ENCODE measurements at places on chromosomes 4 and X. TPM values are rescaled to one million over a fixed set of nuclear protein-coding genes. Genes with fewer than 3 reads are reported as not detected.

DNA sequence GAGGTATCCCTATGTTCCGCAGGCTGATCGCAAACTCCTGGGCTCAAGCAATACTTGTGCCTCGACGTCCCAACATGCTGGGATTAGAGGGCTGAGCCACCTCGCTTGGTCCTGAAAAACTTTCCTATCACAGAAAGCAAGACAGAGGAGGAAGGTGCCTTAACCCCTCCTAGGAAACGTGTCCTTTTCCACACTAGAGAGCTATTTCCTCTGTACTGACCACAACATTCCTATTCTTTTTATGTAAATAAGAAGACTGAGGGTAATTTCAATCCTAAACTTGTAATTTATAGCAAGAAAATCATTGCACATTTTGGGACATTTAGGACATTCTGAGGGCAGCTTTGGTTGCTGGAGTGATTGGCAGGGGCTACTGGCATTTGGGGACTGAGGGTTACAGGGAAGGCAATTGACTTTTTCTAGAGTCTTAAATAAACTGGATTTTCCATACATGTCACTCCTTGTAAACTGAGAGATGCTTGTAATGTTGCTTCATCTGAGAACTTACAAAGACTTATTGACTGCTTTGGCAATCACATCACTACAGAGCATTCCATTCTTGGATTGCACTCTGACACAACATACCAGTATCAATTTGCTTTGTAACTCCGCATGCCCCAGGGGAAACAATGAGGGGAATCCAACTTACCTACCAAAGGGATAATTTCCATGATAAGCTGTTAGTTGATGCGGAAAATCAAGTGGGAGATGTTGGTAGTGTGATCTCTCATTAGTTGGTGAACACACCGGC is 15.6 kb downstream of the XAGE3 start:
- DNase-seq: no peak

GRCh38 chr4:177047851-177048174 is 255.1 kb upstream of the VEGFC start:
- DNase-seq: no peak

GRCh38 chr4:8649631-8650361 is 57.2 kb downstream of the CPZ start:
- DNase-seq: no peak

- DNase-seq: no peak
Observed at GRCh38 chr4:38462367-38463055, 201.5 kb upstream of the KLF3 start.

DNA sequence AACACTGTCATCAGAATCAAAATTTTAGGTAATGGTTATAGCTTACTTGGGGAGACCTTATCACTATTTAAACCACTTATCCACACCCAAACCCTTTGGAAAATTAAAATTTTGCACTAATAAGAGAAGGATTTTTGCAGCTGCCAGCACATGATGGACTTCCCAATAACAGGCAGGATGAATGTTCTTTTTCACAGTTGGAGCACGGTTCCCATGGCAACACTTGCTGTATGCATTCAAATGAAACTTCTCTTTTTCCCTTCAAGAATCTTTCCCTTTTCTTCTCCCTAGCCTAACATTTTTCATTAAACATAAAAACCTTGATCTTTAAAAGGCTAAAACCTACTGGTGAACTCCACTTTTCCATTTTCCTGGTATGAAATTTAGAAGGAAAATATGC is 768.2 kb downstream of the KCTD8 start:
- no peak for DNase-seq

DNA sequence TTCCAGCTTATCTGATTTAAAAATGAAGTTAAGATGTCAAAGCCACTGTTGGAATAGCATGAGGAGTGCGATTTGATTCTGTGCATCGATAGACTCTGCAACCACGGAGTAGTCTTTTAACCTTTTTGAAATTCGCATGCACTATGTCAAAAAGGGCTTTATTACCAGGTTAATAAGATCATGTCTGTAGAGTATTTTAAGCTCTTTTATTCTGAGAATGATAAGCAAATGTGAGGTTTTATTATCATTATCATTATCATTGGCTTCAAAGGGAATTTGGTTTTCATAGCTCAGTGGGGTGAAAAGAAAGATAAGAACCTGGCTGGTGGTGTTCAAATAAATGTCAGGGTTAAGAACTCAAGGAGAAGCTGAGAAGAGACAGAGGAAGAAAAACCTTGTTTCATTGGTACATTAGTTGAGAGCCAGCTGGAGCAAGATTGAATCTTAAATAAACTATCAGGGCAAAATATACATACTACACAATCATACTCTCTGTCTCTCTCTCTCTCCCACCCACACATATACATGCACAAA is 102.6 kb downstream of the MMRN1 start:
- DNase-seq: no peak

DNA sequence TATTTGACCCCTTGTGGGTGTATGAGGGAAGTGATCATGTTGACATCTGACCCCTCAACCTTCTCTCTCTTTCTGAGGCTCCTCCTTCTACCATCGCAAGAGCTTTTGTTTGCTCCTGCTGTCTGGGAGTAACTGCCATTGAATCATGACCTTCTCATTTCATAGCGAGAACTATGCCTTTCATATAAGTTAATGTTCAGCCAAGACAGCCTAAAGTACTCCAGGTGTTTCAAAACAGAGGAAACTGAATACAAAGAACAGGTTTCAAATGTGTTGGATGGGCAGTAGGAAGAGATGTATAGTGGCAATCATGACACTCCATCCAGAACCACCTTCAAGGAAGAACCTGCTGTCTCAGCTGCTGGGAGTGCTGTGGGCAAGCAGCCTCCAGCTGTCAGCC is 403.1 kb downstream of the MID1IP1 start:
- DNase-seq: no peak

GRCh38 chr4:25915353-25915705 is 1.3 kb downstream of the SMIM20 start:
- no peak for DNase-seq

GRCh38 chr4:69057620-69058409 is 38.5 kb upstream of the UGT2B7 start:
- DNase-seq: no peak

DNA sequence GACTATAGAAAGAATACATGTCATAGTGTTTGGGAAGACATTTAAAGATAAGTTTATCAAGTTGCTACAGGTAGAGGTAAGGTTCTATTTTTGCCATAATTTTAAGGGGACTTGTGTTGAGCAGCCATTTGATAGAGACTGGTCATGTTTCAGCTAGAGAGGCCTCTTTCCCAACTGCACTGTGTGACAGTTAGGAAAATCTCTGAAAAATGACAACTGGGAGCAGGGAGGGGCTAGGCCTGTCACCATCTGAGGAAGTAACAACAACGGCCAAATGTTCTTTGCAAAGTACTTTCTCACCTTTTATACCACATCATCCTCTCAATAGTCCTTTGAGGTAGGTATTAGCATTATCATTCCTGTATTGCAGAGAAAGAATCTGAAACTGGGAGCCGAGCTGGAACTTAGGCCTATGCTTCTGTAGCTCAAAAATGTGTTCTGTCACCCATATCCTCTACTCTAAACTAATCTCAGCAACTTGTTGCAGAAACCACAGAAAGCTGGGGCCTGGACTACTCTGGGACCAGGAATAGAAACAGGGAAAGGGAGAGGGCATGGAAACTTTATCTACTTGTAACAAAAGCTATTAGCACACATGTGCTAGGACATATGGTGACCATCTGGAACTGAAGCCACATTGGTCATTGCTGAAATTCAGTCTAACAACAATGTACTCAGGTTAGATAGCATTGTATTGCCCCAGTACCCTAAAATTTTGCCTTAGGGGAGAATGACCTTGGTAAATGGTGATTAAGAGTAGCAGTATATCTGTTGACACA is 198.9 kb downstream of the MID1IP1 start:
- no peak for DNase-seq

DNA sequence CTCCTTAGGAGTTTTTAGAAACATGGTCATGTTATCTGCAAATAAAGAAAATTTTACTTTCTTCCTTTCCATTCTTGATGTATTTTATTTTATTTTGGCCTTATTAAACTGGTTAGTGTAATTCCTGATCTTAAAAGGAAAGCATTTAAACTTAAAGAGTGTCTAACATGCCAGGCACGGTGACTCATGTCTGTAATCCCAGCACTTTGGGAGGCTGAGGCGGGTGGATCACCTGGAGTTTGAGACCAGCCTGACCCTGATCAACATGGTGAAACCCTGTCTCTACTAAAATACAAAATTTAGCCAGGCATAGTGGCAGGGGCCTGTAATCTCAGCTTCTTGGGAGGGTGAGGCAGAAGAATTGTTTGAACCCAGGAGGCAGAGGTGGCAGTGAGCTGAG is 281.3 kb downstream of the PTTG2 start:
- DNase-seq: no peak

Gene CPE
- total RNA-seq: 380 TPM

- DNase-seq: no peak
Observed at GRCh38 chr4:119580293-119580692, 48.3 kb downstream of the PDE5A start.

Gene SSX4
- not detected for total RNA-seq

DNA sequence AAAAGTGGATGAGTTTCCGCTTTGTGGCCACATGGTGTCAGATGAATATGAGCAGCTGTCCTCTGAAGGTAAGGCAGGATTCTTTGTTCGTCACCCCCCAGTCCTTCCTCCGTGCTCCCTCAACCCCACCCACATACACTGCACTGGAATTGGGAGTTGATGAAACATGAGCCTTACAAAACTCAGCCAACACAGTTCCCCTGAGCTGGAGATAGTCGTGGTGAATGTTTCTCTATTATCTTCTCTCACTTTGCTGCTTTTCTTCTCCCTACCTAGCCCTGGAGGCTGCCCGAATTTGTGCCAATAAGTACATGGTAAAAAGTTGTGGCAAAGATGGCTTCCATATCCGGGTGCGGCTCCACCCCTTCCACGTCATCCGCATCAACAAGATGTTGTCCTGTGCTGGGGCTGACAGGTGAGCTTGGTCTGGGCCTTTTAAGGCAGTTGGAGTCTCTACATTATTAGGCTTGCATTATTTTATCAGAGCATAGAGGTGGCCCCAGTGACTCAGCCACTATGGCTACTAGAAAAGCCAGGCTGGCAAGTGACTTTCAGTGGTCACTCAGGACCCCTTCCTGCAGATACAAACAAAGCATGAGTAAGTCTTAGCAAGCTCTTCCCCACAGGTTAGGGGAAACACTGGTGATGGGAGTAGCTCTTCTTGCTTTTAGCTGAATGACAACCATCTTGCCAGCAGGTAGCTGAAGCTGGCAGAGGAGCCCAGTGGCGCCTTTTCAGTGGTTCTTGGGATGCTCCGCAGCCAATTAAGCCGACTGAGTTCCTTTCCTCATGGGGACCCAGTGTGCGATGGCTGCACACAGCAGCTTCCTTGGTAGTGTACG is 1.6 kb downstream of the RPL10 start:
- DNase-seq: no peak

GRCh38 chr4:103085555-103086196 is 9.1 kb upstream of the SLC9B2 start:
- DNase-seq: no peak

- no peak for DNase-seq
Observed at GRCh38 chr4:142077048-142077447, 440.7 kb downstream of the IL15 start.

Gene TCEAL5
- 5.0 TPM for total RNA-seq

Gene GABRG1
- total RNA-seq: 22.3 TPM

DNA sequence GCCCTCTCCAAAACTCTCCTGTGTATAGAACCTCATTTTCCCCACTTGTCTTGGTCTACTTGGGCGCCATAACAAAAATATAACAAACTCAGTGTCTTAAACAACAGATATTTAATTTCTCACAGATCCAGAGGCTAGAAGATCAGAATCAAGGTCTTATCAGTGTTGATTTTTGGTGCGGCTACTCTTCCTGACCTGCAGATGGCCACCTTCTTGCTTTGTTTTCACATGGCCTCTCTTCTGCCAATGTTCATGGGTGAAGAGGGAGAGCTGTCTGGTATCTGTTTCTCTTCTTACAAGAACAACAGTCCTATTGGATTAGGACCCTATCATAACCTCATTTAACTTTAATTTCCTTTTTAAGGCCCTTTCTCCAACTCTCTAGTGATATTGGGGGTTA is 177.3 kb downstream of the PABPC4L start:
- no peak for DNase-seq

DNA sequence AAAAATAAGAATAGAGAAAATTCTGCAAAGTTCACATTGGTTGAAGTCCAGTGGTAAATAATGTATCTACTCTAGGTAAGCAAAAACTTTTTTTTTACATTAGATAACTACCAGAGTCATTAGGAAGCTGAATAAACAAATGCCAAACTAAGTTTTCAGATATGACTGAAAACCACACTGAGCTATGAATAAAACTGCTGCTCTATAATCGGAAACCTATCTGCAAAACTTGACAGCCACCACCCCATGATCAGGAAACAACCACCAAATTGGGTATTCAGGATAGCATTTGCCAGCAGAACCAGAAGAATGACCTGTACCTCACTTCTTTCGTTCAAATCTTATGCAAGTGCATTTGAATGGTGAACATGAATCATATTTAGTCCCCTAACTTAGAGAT is 173.0 kb upstream of the TET2 start:
- no peak for DNase-seq

DNA sequence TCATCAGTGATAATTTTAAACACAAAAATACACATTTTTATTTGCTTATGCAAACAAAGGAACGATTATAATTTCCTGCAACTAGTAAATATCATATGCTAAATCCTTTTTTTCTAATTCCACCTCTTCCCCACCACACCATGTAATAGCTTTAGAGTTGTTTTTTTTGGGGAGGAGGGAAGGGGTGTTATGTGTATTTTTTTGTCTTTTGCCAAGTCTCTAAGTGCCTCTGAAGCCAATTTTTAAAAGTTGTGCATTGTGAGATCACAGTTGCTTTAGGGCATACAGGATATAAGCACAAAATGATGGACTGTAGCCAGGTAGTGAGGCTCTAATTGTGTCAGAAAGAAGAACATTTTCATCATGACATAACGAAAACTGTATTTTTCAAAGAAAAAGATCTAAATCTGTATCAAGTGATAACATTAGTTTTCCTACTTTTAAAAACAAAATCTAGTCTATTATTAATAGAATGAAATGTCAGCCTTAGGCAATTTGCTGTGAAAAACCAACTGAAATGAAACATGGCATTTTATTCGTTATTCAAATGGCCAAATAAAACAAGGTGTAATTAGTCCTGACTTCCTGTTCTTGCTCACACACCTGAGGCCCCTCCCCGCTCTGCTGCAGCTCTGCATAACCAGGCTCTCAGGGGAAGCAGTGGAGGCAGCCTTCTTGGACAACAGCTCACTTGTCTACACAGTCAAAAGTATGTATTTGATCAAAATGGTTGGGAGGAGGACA is 157.4 kb downstream of the PALLD start:
- no peak for DNase-seq

GRCh38 chrX:24542756-24543155 is 77.7 kb downstream of the PDK3 start:
- no peak for DNase-seq

- DNase-seq: no peak
Observed at GRCh38 chr4:55549888-55550287, 3.2 kb upstream of the CLOCK start.

GRCh38 chrX:1534301-1535168 is 2.5 kb downstream of the P2RY8 start:
- no peak for DNase-seq

- DNase-seq: no peak
Observed at GRCh38 chrX:152642931-152643564, 5.4 kb downstream of the GABRQ start.

Gene GSPT2
- total RNA-seq: 12.7 TPM

- no peak for DNase-seq
Observed at GRCh38 chr4:1939664-1940509, 68.7 kb downstream of the NSD2 start.

Measured in cerebellum (tissue), 4 donors.